ENCODE measurements at places on chromosomes 11 and 22.

DNA sequence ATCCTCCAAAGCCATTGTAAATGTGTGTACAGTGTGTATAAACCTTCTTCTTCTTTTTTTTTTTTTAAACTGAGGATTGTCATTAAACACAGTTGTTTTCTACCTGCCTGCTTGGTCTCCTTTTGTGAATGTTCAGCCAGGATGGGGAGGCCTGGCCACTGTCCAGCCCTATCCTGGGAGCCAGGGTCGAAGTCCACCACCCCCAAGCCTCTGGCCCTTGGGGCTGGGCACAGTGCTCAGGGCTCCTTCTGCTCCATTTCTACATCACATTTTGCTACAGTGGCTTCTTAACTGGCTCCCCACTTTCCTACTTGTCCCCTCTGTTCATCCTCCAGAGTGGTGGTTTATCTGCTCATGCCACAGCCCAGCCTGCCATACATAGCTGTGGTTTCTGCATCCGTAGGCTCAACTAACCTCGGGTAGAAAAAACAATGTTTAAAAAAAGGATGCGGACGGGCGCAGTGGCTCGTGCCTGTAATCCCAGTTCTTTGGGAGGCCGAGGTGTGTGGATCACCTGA, 2.5 kb upstream of the SMARCB1 start:
- no peak for DNase-seq

GRCh38 chr22:37640591-37641560, 1.4 kb downstream of the SH3BP1 start:
- DNase-seq, result no peak

DNA sequence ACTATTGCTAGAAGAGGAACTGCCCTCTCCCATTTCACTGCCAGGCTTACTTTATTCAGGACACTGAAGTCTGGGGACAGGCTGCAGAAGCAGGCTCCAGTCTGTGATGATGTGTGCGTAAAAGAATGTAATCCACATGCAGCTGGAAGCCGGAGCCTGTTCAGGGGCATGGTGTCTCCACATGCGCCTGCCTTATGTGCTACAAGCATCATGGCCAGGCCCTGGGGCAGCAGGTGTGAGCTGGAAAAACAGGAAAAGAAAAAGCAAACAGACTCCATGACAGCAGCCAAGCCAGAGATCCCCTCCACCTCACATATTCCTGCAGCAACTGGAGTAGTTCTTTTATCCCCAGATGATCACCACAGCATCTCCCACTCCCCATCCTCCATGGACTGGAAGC, 33.4 kb downstream of the ARFGAP2 start:
- no peak for DNase-seq

DNA sequence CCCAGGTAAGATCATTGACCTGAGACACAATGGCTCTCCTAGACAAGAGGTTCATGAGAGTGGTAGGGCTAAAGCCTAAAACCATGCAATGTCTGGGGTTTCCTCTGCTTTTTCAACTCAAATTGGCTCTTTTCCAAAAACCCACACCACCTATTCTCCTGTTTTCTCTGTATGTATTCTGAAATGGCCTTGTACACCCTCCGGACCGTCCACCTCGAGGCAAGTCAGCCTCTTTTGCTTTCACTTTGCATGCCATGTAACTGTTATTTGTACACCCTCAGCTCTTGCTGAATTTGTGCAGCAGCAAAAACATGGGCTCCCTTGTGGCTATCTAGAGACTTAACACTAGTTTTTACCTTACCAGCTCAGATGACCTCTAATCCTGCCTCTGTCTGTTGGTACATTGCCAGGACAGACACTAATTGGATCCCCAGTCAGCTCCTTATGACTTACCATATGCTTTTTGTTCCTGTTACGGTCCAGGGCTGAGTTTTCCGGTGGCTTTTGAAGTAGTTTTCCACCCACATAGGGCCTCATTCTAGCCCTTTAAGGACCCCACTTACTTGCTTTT, 288.0 kb downstream of the SBF2 start:
- no peak for DNase-seq

- no peak for DNase-seq
Observed at GRCh38 chr22:41479671-41480396, 10.9 kb downstream of the ACO2 start.

DNA sequence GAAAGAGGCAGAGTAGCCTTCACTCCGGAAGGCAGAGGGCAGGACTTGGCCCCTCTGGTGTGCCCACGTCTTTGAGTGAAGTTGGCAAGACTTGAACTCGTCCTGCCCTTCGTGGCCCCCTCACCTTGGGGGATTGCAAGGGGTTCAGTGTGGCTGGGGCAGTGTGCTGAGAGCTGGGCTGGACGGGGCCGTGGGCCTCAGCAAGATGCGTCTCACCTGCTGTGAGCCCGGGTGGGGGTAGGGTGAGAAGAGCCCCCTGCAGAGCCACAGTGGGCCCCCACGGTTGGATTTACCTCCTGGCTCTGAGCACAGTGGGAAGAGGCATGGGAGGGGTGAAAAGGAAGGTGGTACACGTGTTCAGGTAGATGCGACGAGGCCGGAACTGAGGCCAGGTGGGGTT, 81.4 kb upstream of the ATXN10 start:
- DNase-seq, result no peak

GRCh38 chr11:13047884-13048283, 38.8 kb downstream of the RASSF10 start:
- no peak for DNase-seq

DNA sequence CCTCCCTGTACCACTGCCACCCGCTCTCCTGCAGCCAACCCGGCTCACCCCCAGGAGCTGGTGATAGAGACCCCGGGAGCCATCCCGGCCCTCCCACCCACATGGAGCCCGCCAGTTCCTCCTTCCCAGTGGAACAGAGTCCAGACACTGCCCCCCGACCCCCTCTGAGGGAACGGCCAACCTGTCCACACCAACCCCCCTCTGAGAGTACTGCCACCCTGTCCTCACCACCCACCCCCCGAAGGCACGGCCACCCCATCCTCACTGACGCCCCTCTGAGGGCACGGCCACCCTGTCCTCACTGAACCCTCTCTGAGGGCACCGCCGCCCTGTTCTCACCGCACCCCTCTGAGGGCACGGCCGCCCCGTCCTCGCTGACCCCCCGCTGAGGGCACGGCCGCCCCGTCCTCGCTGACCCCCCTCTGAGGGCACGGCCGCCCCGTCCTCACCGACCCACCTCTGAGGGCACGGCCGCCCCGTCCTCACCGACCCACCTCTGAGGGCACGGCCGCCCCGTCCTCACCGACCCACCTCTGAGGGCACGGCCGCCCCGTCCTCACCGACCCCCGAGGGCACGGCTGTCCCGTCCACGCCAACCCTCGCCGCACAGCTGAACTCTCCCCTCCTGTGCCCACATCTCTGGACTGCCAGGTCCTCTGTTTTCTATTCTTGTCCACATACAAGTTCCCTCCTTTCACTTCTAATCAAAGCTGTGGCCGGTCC, 18.0 kb downstream of the TOLLIP start:
- DNase-seq, result no peak

DNA sequence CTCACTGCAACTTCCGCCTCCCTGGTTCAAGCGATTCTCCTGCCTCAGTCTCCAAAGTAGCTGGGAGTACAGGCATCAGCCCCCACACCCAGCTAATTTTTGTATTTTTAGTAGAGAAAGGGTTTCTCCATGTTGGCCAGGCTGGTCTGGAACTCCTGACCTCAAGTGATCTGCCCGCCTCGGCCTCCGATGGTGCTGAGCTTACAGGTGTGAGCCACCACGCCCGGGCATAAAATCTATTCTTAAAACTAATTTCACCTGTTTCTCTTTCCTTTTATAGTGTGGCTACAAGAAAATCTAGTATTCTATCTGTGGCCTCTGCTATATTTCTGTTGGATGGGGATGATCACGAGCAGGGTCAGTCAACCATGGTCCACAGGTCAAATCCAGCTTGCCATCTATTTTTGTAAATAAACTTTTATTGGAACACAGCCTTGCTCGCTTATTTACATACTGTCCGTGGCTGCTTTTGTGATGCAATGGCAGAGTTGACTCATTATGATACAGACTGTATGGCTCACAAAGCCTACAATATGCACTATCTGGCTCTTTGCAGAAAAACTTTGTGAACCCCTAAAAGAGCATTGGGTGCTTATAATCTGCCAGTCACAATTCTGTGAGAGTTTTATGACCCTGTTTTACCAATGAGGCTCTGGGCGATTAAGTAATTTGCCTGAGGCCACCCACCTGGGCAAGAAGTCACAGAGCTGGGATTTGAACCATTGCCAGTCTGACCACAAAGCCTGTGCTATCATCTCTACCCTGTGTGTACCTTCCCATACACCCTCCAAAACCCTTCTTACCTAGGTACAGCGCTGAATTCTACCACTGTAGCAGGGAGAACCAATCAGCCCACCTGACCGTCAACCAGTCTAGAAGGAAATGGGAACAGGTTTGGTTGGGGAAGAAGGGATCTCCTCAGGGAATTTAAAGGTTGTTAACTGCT, 28.3 kb downstream of the SLC1A2 start:
- DNase-seq, result no peak

DNA sequence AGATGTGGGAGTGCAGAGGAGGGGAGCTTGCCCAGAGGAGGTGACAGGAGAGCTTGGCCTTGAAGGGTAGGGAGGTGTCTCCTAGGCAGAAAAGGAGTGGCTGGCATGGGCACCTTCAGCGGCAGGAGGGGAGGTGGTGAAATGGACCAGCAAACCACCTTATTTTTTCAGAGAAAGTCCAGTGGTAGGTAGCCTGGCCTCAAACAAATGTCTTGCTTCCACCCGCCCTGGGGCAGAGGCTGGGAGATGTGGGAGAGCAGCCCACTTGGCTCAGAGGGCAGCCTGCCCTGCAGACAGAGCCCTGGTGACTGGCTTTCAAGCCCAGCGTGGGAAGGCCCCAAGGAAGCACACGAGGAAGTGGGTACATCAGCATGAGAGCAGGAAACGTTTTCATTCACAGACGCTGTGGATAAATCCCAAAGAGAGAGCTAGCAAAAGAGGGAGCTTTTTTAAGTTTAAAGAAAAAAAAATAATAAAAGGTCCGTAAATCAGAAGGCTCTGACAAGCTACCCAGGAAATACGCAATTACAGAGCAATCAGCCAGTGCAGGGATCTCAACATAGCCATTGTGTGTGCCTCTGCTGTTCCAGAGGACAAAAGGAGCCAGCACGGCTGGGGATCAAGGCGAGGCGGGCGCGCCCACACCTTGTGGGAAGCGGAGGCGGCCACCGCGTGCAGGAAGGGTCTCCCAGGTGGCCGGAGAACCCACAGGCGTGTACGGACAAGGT, 238.7 kb upstream of the PLET1 start:
- no peak for DNase-seq

DNA sequence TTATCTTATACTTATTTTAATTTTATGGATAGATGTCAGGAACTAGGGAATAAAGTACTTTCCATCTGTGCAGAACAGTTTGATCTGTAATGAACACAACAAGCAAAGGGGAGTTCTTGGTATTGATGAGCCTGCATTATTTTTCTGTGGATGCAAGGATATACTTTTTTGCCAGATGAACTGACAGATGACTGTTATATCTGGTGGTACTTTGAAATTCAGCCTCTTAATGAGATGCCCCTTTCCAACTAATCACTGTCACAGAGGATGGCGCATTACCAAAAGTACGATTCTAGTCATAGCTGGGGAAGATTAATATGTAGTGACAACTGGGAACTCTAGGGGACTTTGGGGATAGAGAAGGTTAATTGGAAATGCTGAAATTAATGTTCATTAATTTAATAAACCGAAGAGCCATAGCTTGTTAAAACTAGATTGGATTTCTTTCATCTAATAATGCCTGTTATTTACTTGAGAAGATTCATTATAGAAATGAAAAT, 603.4 kb upstream of the CNTN5 start:
- no peak for DNase-seq

DNA sequence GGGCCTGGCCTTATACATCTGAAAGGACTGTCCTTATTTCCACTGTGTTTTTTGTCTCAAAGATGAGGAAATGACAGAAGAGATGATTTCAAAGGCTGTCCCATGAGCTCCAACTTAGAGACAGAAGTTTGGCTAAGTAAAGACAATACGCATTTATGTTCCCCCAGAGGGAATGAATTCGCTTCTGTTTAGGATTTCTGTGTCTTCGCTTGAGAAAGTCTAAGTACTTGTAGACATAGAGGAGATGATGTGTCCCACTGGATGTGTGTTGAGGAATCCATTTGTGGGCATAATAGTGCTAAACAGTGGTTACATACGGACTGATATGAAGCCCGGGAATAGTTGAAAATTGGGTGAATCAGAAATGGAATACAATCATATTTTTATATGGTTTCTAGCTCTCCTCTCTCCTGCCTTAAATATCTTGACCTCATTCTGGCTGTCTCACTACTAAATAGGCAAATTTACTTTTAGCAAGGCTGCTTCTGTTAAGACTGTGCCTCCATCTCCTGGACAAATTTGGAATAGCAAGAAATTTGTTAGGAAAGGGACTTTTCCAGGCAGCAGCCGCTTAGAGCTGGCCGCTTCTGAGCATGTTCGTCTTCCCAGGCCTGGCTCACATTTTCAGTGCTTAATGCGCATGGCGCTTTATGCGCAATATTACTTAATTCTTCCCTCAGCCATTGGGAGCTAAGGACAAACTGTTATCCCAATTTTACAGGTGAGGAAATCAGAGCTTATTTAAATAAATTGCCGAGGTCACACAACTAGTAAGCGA, 1.9 kb upstream of the PEX26 start:
- no peak for DNase-seq

DNA sequence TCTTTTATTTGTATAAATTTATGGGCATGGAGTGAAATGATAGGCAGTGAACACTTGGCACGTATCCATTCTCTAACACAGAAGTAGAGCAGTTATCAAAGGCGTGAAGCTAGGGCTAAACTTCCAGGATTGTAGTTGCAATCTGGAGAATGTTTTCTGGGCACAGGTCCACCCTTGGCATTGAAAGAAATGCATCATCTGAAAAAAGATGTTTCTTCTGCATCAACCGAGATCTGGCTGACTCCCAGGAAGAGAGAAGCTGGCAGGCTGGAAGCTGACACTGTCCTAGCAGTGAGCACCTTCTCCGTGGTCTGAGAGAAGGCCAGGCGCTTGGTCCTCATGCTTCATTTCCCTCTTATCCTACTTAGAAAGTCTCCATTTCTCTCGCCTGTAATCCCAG, 600.0 kb downstream of the BRD1 start:
- no peak for DNase-seq

- DNase-seq, result no peak
Observed at GRCh38 chr11:46410021-46410420, 18.4 kb upstream of the CHRM4 start.

GRCh38 chr11:134543241-134543640, 131.2 kb upstream of the B3GAT1 start:
- DNase-seq, result no peak

GRCh38 chr11:82842019-82842418, 58.2 kb downstream of the PRCP start:
- no peak for DNase-seq

DNA sequence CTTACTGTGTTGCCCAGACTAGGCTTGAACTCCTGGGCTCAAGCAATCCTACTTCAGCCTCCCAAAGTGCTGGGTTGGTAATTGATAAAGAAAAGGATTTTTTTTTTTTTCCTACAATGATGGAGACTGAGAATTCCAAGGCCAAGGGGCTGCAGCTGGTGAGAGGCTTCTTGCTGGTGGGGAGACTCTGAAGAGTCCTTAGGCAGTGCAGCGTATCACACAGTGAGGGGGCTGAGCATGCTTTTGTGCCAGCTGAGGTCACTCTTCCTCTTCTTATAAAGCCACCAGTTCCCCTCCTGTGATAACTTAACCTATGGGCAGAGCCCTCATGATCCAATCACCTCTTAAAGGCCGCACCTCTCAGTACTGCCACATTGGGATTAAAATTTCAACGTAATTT, 28.2 kb upstream of the CCDC81 start:
- DNase-seq, result no peak

- no peak for DNase-seq
Observed at GRCh38 chr11:44613153-44613552, 47.7 kb downstream of the CD82 start.

GRCh38 chr22:29855611-29856181, 17.6 kb upstream of the ASCC2 start:
- DNase-seq, result no peak
